AG04450 (cell line): ENCODE measurements at places on chromosomes 11 and 22.

DNA sequence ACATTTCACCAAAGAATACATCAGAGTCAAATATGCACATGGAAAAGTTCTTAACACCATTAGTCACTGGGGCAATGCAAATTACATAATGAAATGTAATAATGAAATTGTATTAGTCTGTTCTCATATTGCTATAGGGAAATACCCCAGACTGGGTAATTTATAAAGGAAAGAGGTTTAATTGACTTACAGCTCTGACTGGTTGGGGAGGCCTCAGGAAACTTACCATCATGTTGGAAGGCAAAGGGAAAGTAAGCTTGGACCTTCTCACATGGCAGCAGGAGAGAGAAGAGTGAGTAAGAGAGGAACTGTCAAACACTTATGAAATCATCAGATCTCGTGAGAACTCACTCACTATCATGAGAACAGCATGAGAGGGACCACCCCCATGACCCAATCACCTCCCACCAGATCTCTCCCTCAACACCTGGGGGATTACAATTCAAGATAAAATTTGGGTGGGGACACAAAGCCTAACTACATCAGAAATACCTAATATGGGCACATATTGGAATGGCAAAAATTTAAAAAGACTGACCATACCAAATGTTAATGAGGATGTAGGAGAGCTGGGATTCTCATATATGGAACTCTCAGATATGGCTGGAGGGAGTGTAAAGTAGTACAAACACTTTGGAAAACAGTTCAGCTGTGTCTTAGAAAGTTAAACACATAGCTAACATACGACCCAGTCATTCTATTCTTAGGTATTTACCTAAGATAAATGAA, 65.1 kb upstream of the CD44 start:
- no peak for DNase-seq

GRCh38 chr11:1428762-1429316, 39.1 kb downstream of the BRSK2 start:
- no peak for DNase-seq

GRCh38 chr11:58562375-58562800, 13.3 kb downstream of the LPXN start:
- DNase-seq, result no peak

GRCh38 chr11:109264128-109264527, 157.9 kb upstream of the C11orf87 start:
- DNase-seq, result no peak

GRCh38 chr22:40654522-40655167, 18.1 kb upstream of the MRTFA start:
- DNase-seq, result no peak

DNA sequence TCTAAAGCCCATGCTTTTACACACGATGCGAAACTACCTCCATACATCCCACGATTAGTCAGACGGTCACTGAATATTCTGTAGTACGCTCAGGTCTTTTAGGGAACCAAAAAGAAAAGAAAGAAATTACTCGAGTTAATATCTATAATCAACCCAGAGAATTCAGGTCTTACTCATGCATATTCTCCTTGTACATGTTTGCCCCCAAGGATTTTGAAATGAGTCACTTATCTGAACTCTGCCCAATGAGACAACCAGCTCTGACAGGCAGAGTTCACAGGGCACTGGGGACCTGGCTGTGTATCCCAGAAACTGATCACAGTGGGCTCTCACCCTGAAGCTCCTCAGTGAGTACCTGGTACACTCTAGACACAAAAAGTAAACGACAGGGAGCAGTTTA, 29.2 kb downstream of the RASSF10 start:
- no peak for DNase-seq

DNA sequence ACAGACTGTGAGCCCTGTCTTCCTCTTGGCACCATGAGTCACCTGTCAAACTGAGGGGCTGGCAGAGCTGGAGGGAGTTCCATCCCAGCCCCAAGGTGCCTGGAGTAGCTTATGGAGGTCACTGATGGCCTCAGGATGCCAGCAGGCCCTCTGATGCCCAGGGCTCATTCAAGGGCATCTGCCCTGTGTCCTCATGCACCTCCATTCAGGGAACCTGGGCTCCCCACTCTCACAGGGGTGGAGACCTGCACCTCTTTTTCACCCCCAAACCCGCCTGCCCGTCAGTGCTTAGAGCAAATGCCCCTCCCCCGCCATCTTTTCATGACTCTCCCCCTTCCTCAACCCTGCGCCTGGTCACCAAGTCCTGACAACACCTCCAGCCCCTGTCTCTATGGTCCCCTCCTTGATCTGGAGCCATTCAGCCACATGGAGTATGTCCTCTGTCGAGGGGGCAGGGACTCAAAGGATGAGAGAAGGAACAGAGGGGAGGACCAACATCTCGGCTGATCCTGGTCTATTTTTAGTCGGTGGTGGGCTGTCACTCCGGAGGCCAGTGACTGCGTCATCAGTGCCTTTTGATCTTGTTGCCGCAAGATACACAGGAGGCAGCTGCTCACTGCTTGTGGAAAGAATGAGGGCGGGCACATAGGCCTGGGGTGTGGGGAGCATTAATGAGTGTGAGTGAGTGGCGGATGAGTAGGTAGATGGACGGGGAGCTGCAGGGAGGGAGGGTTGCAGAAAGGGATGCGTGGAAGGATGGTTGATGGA, 72.2 kb downstream of the CDKN1C start:
- DNase-seq, result peak; percentile 62

- no peak for DNase-seq
Measured at GRCh38 chr11:85923455-85923854, 68.3 kb downstream of the CCDC83 start.

- no peak for DNase-seq
Measured at GRCh38 chr22:16601437-16602223, 9.0 kb upstream of the CCT8L2 start.

GRCh38 chr11:5298451-5298850, 3.3 kb downstream of the OR51B4 start:
- no peak for DNase-seq

- no peak for DNase-seq
Measured at GRCh38 chr11:13091804-13092203, 82.7 kb downstream of the RASSF10 start.

DNA sequence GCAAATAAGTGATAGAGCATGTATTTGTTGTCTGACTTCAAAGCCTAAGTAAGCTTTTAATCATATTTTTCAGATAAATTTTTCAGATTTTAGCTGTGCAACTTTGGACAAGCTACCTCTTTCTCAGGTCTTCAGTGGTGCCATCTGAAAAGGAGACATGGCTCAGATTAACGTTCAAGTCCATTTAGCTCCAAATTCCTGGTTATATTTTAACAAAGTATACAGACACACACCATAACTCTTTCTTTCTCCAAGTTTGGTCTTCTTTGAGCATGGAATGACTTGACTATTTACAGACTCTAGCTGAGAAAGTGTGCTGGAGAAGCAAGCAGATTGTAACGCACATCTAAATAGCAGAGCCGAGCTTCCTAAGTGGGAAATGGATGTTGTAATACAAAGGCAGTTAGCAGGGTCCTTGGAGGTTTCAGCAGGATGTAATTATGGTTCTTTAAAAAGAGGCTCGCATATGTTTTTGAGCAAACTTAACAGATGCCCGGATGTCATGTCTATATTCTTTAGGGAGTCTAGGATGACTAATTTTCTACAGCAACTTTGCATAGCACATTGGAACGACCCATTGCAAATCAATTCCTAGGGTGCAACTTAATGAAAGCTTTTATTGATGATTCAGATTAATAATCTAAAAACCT, 128.1 kb upstream of the E2F8 start:
- DNase-seq, result no peak

GRCh38 chr11:61782299-61782698, 10.1 kb downstream of the TMEM258 start:
- DNase-seq, result no peak

DNA sequence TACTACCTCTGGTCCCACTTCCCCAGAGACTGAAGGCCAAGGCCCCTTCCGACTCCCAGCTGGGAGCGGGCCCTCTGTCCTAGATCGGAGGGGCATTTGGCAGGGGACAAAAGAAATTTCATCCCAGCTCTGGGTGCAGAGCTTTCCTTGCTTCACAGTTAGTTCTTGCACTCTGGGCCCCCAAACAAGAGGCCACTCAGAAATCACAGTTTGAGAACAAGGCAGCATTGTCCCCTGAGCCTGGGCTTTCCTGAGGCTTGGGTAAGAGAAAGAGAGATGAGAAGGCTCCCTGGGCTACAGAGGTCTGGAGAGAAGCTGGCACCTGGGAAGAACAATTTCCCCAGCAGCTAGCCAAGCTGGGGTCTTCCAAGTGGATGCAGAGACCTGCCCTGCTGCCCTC, 71.8 kb upstream of the NCAM1 start:
- DNase-seq, result no peak

GRCh38 chr11:132994966-132995365, 537.3 kb downstream of the OPCML start:
- DNase-seq, result no peak

- no peak for DNase-seq
Measured at GRCh38 chr11:8234425-8234821, 29.3 kb downstream of the LMO1 start.

DNA sequence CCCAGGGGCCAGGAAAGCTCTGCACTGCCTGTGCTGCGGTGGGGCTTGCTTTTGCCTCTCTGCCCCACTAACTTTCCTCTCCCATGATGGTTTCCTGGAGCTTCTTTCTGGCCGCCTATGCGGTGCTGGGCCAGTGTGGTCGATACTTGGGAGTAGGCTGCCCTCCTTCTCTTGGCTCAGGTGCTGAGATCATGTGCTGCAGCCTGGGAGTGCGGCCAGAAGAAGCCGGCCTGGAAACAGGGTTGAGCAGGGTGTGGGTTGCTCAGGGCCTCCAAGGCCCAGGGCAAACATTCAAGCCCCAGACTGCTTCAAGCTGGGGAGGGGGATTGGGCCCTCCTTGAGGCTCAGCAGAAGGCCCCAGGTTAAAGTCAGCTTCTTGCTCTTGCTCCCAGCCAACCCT, 125.0 kb downstream of the NTM start:
- no peak for DNase-seq

GRCh38 chr11:72321381-72321996, 77.5 kb upstream of the PHOX2A start:
- DNase-seq, result no peak

- no peak for DNase-seq
Measured at GRCh38 chr11:93547773-93548172, 4.6 kb upstream of the SMCO4 start.

DNA sequence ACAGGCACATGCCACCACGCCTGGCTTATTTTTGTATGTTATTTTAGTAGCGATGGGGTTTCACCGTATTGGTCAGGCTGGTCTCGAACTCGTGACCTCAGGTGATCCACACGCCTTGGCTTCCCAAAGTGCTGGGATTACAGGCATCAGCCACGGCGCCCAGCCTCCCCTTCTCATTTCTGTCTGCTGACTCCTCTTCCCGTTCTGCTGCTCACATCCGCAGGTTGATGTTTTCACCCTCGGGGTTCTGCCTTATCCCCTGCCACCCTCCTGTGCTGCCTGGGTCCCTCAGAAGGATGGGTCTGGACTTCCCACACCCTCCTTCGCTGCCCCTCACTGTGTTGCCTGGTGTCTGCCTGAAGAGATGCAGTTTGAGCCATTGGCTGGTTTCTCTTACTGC, 19.2 kb upstream of the VSIG10L2 start:
- no peak for DNase-seq

DNA sequence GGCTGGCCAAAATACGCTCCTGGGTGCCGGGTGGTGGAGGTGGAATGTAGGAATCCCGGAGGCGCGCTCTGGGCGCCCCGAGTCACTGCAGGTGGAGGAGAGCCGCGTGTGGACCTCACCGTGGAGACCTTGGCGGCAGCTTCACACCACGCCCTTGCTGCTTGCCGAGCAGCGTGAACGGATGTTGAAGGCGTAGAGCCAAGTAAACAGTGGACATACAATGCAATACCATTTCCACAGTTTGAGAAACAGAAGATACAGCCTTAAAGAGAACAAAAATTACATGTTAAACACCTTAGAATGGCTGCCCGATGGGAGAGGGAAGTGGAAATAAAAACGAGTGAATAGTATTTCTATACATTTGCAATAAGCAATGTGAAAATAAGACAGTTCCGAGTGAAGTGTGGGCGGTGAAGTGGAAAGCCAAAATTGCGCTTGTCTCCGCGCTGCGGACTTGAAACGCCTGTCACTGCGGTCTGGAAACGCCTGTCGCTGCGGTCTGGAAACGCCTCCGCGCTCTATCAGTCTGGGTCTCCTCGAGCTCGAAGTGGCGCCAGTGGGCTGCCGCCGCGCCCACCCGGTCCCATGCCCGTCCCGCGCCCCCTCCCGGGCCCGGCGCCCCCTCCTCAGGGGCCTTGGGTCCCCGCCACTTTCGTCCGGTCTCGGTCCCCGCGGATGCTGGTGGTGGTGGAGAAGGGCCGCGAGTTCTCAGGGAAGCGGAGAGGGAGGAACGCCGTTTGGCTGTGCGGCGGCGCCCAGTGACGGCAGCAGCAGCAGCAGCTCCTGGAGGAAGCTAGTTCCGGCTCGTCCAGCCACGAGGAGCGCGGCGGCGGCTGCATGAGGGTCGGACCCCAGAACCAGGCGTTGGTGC, 1.6 kb downstream of the NCR3LG1 start:
- DNase-seq, result peak; percentile 45

DNA sequence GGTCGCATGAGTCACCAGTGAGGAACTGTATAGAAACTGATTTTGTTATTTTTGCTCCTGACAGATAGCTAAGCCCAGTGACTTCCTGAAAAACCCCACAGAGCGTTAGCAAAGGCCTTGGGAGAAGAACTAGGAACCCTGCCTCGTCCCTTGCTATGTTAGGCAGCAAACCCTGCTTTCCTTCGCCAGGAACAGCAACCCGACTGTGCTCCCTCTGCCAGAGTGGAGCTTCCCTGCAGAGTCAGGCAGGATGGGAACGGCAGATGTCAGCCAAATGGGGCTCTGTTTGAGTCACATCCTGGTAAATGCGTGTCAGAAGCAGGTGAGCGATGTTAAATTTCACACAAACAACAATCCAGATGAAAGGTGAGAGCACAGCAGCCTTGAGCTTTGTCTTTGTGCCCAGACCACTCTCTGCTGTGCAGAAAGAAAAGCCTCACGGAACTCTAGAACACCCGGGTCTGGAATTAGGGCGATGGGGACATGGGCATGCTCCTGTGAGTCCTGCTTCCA, 186.6 kb downstream of the ADAMTS15 start:
- DNase-seq, result no peak

DNA sequence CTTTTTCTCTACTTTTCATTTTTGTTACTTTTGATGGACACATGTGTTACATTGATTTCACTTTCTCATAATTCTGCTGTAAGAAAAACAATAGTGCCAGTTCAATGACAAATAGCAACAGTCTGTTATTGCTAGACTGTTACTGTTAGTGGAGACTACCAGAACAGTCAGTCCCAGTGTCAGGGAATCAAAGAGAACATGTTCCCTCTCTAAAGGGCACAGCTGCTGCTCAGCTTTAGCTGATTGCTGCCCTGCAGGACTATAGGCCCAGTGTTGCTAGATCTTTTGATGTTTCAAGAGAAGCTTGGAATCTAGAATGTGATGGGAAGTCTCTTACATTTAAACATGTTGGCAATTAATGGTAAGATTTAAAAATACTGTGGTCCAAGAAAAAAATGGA, 3.4 kb downstream of the BIRC3 start:
- DNase-seq, result no peak
